NCI-H2029 treated with DMSO at 0.1 percent for 48 hours (cell line): ENCODE measurements at places on chromosomes 3 and 15.

GRCh38 chr3:43907508-43907858 is 216.7 kb downstream of the ABHD5 start:
- no peak for DNase-seq

GRCh38 chr3:155870945-155871745 is 695 bp downstream of the GMPS start:
- DNase-seq = no peak

DNA sequence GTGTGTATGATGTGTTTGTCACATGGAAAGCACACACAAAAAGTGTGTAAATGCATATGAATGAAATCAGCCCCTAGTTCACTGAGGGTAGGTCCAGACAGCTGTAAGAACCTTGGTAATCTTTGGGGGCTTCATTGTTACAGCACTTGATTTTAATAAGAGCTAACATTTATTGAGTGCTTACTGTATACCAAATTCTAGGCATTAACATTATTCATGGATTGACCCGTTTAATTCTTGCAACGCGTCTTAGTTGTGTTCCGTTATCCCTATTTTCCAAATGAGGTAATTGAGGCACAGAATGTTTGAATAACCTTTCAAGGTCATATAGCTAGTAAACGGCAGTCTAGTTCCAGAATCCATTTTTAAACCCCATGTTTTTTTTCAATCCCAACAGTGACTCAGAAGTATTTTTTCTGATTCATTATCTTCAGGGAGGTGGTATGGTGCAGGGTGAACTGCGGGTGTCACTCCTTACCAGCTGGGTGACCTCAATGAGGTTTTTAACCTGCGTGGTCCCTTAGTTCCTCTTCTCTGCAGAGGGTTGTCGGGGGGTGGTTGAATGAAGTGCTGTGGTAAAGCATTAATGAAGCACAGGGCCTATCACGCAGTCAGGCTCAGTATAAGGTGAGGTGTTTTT is 14.2 kb downstream of the RAB8B start:
- DNase-seq = no peak

DNA sequence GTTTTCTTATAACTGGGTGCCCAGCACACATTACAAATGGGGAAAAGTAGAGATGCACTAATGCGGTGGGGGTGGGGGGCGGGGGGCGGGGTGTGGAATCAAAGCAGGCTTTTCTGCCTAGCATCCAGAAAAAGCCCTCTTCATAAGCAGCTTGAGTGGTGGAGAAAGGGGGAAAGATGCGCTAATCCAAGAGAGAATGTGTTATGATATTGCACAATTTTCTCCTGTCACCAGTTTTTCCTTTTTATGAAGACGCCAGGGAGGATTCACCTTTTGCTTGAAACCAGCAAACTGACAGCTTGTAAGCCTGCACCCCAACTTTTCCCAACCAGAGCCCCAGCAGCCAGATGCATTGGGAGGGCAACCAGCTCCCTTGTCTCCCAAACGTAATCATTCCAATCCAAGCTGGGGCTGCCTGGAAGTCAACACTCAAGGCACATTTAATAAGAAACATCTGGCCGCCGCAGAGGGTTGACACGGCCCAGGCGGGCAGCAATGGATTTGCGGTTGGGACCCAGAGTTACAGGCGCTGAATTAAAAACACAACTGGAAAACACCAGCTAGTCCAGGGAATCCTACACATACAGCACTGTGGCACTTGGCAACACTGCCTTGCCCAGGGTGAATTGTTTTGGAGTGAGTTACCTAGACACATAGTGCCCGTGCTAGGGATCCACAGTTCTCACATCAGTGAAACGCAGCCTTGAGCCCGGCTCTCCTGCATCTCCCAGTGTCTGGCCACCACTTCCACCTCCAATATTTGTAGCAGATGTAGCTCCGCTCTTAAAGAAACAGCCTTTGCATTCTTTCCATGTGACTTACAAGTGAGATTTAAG is 218.5 kb upstream of the PRICKLE2 start:
- no peak for DNase-seq

DNA sequence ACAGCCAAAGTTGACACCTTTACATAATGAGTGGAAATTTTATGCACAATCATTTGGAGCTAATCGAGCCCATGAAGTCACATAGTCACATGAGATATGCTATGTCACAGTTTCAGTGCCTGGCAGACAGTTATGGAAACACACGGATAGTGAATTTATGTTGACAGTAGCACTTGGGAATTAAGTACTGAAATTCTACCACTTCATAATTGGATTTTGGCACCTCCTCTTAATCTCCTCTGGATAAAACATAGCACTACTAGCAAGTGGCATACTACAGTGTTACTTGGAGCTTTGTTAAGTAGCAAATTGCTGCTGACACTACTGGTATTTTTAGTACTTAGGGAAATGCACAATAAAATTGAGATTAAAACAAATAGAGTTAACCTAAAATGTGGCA is 1679.4 kb downstream of the OTOL1 start:
- no peak for DNase-seq

DNA sequence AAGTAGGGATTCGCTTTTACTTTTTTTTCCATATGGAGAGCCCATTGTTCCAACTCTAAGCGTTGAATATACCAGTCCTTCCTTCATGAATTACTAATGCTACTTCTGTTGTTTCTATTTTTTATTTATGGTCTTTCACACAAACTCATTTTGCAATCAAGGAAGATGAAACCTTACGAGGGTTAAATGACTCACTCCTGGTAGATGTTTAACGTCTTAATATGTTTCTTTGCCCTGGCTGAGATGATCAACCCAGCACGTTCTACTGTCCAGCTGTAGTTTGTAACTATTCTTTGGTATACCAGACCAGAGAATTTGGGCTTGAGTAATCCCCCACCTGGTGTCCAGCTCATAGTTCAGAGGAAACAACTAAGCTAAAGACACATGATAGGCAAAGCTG is 23.1 kb downstream of the CDCP1 start:
- DNase-seq = no peak

DNA sequence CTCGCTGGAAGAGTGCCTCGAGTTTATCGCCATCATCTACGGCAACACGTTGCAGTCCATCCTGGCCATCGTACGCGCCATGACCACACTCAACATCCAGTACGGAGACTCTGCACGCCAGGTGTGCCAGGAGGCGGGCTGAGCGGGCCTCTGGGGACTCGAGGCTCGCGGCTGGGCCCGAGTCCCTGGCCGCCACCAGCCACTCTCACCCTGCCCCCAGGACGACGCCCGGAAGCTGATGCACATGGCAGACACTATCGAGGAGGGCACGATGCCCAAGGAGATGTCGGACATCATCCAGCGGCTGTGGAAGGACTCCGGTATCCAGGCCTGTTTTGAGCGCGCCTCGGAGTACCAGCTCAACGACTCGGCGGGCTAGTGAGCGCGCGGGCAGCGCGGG is 1.9 kb downstream of the GNAT1 start:
- no peak for DNase-seq

GRCh38 chr15:68819495-68820294 is 1.0 kb downstream of the ANP32A start:
- DNase-seq = no peak

DNA sequence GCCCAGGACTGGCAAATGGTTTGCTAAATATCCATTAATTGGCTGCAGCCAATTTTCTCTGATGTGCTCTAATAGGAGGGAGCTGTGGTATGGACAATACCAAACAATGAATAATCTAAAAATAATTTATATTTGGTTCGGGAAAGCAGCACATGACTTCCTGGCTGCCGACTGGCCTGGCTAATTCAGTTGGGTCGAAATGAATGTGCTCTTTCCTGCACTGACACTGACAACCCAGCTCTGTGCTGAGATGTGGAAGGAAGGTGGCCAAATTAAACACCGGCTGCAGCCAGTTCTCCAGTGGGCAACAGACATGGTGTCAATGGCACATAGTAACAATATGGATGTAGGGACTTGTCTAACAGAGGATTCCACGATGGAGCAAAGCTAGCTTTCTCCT is 21.1 kb upstream of the COLQ start:
- no peak for DNase-seq

DNA sequence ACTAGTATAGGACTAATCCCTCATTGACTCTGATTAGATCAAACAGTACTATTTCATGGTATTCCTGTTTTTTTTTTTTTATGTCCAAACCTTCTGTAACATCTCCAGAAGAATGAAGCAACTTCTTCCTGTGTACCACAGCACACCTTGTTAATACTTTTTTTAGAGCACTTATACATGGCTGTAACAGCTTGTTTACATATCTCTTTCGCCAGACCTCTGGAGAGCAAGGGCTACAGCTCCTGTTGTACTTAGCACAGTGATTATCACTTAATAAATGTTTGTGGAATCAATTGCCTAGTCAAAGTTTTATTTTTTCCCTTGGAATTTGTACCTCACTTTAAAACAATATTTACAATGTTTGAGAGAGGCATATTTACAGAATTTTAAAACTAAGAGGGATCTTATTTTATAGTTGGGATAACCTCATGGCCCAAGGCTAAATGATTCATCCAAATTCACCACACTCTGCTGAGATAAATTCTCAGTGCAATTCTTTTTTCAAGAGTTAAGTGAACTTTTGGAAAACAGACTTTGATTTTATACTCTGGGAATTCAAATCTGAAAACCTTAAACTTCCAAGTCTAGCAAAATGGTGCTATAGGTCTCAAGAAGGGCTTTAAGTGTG is 9.2 kb upstream of the GATM start:
- no peak for DNase-seq

DNA sequence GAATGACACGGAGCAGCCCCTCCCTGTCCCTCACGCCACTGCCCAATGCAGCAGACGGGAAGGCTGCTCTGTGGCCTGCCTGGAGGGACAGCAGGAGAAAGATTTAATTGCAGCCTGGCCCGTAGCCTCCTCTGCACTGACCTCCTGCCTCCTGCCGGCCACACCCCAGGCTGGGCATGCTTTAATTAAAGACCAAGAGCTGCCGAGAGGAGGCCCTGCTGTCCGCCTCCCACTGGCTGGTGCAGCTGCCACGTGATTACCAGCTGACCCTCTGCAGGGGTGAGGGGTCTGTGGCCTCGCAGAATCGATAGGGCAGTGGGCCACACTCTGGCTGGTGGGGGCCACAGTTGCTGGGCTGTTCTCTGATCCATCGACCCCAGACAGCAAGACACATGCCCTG is 100.2 kb upstream of the PRR23E start:
- DNase-seq = no peak

GRCh38 chr15:62109982-62110851 is 43.4 kb downstream of the C2CD4A start:
- DNase-seq = no peak

DNA sequence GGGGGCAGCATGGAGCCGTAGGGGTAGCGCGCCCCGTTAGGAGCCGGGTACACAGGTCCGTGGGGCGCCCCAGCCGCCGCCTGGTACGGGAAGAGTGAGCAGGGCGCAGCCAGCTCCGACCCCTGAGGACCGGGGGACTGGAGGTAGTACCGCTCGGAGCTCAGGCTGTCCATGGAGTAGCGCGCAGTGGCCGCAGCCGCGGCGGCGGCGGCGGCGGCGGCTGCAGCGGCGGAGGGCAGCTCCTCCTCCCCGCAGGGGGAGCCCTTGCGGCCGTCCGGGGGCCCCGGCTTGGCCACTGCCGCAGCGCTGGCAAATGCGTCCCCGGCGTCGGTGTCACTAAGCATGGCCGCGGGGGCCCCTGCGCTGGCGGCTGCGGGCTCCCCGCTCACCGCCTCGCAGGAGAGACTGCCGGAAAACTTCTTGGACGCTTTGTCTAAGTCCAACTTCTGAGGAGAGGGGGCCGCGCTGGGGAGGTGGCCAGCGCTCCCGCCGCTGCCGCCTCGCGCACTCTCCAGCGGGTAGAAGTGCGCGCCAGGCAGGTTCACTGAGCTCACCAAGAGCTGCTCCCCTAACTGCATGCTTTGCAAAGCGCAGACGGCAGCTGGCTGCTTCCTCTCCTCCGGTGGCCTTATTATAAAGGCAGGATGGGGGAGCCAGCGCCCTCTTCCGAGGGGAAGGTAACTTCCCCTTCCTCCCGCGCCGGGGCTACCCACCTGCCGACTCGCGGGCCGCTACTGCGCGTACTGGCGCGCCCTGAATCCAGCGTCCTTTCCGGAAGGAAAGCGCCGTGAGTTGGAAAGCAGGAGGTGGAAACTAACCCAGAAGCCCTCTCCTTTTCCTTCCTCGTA is at the start of gene EOMES:
EOMES (minus strand) TSS at position 607 of the 848 bp plus-strand sequence; CDS start at position 578, 29 bp downstream.
- no peak for DNase-seq

- no peak for DNase-seq
Measured at GRCh38 chr3:156635034-156635433, 39.4 kb upstream of the TIPARP start.

- DNase-seq = no peak
Measured at GRCh38 chr15:74206801-74207281, 4.3 kb upstream of the STRA6 start.

GRCh38 chr3:180036671-180037455 is at the start of gene PEX5L:
Gene PEX5L, minus strand, starts transcription at chr3:180036937. Its CDS starts 338 bp downstream, at chr3:180036599.
- DNase-seq = peak; percentile 59

DNA sequence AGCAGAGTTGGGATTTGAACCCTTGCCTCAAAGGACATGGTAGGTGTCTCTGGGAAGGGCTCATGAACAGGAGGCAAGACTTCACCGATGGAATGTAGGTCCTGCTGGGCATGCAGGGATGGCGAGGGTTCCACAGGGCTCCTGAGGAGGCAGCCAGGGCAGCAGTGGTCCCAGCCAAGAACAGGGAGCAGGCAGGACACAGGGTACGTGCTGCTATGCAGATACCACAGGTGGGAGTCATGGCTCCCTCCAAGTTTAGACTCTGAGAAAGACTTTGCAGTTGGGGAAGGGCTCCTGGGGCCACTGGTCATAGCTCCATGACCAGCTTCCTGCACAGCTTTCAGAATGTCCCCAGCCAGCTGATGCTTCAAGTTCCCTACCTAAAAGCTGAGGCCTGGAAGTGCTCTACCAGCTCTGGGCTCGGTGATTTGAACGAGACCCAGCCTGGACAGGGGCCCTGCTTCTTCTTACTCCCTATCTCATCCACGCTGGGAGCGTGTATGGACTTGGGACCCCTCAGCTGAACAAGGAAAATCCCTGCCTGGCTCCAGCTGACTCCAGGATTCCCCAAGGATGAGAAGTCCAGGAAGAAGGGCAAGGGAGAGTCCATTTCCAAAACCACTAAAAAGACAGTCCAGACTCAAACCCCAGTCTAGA is 747 bp downstream of the MYL3 start:
- no peak for DNase-seq

DNA sequence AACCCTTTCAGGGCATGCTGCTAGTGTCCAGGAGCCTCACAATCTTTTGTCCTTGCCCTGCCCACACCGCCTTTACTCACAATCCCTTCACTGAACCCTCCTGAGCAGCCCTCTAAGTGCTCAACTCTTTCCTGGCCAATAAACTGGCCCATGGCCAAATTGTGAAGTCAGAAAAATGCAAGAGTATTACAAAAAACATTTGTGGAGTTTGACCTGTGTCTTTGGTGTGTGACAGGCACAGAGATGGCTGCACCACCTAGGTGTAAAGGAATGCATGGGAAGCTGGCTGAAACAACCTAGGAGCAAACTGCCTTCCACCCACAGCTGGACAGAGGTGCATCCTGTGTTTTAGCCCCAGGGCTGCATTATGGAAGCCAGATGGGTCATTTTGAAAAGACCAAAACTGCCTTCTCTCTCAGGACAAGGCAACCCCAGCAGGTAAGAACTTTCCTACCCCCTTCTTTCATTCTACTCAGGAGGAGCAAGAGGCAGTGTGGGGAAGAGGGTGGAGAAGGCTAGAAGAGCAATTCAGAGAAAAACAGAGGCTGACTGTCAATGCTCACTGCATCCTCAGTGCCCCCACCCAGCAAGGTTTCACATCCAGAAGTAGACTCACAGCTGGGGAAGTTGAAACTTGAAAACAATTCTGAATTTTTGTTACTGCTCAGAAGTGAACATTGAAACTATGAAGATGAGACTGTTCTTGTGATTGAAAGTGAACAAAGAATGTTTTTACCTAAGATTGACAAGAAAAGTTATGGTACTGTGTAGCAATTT is 78.6 kb downstream of the TRIM42 start:
- DNase-seq = no peak
